ENCODE measurements at places on chromosomes 7 and 10. TPM values are rescaled to one million over a fixed set of nuclear protein-coding genes. Genes with fewer than 3 reads are reported as not detected.

The OIT3 gene
- not detected for total RNA-seq

The IFIT1B gene
- total RNA-seq: 1.1 TPM

The FAM13C gene
- total RNA-seq: 18.7 TPM

The OR2A5 gene
- total RNA-seq: not detected

The DNAJC1 gene
- total RNA-seq: 26.4 TPM

The STEAP2 gene
- 47.7 TPM for total RNA-seq

The EBLN1 gene
- not detected for total RNA-seq

The PILRA gene
- 5.9 TPM for total RNA-seq

The MKI67 gene
- total RNA-seq: 0.62 TPM

The BTBD16 gene
- 0.14 TPM for total RNA-seq

The MINDY3 gene
- 32.4 TPM for total RNA-seq

The STOX1 gene
- total RNA-seq: 0.24 TPM

The IRF5 gene
- 5.8 TPM for total RNA-seq

The AQP1 gene
- 422 TPM for total RNA-seq

The CCDC3 gene
- 108 TPM for total RNA-seq

The KAZALD1 gene
- total RNA-seq: 6.5 TPM

The WEE2 gene
- total RNA-seq: not detected

The CCDC146 gene
- 12.9 TPM for total RNA-seq

The SHTN1 gene
- 11.9 TPM for total RNA-seq

The SPDYE17 gene
- not detected for total RNA-seq

The VWDE gene
- total RNA-seq: 0.10 TPM

The CUBN gene
- 1.1 TPM for total RNA-seq

The OR9A4 gene
- not detected for total RNA-seq

The CABCOCO1 gene
- 1.4 TPM for total RNA-seq

The RNF32 gene
- total RNA-seq: not detected
